ENCODE measurements at places on chromosomes 5 and 9. TPM values are rescaled to one million over a fixed set of nuclear protein-coding genes. Genes with fewer than 3 reads are reported as not detected.

DNA sequence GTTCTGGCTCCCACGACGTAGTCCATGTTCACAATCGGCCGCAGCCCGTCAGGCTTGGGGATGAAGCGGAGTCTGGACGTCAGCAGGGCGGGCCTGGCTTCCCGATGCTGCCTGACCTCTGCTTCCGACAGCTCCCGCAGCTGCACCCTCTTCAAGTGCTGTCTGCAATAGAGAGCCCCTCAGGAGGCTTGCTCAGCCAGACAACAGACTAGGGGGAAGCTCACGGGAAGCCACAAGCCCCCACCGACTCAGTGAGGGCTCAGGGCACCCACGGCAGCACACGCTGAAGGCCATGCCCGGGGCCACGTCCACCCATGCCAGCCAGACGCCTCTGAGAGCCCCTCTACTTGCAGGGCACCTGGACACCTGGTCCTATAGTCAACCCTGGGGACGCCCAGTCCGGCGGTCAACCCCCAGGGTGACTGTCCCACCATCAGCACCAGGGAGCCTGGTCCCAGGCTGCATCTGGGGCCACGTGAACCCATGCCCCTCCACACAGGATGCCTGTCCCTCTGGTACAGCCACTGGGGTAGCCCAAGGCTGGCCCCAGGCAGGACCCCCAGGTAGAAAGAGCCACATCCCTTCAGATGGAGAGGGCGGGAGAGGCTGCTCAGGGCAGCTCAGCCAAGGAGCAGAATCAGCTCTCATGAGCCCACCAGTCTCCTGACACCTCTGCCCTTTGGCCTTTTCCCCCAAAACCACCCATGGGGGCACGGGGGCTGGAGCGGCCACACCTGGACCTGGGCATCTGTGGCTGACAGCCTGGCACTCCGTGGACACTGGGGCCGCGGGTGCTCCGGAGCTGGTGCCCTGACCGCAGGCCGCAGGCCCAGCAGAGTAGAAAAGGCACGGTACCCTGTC is 14.5 kb downstream of the TERT start:
- no peak overlapping the region for H3K4me3 ChIP-seq
- H3K36me3 ChIP-seq: peaks cover 5% of the 10 kb centered on the region
- no peak for DNase-seq
- H3K27me3 ChIP-seq: no peaks in the 10 kb centered on the region
- H3K27ac ChIP-seq: no peak overlapping the region

DNA sequence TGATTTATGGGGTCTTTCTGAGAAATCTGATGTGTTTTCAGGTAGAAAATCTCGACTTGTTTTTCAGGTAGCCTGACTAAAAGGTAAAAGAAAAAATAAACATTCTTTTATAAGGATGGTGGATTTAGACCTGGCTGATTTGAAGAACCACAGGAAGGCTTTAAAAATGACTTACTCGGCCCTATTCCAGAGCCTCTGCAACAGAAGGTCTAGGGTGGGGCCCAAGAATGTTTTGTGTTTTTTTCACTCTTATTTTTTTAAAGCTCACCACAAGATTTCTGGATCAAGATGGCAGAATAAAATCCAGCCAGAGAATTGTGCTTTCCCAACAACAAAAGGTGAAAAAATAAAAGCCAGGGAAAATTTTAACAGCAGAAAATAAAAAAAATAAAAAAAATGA is 59.1 kb downstream of the FNBP1 start:
- DNase-seq: no peak
- H3K4me1 ChIP-seq: peaks cover 65% of the 10 kb centered on the region
- peaks cover 28% of the 10 kb centered on the region for H3K36me3 ChIP-seq
- H3K27ac ChIP-seq: peak overlapping the region; percentile 62
- no peaks in the 10 kb centered on the region for H3K27me3 ChIP-seq

GRCh38 chr5:146047396-146047795 is 58.0 kb downstream of the PLAC8L1 start:
- H3K27ac ChIP-seq: no peak overlapping the region
- no peaks in the 10 kb centered on the region for H3K4me1 ChIP-seq
- H3K27me3 ChIP-seq: peaks cover 5% of the 10 kb centered on the region
- no peak overlapping the region for H3K4me3 ChIP-seq

GRCh38 chr9:101791938-101792337 is 53.5 kb upstream of the GRIN3A start:
- no peak overlapping the region for H3K4me3 ChIP-seq
- H3K4me1 ChIP-seq: no peaks in the 10 kb centered on the region
- no peaks in the 10 kb centered on the region for H3K27me3 ChIP-seq
- DNase-seq: peak; percentile 13

GRCh38 chr5:96984506-96985192 is 48.8 kb downstream of the LNPEP start:
- H3K36me3 ChIP-seq: peaks cover 23% of the 10 kb centered on the region
- no peak overlapping the region for H3K27ac ChIP-seq
- H3K27me3 ChIP-seq: no peaks in the 10 kb centered on the region
- peaks cover 24% of the 10 kb centered on the region for H3K4me1 ChIP-seq

GRCh38 chr5:173547579-173547978 is 68.9 kb downstream of the BOD1 start:
- H3K27ac ChIP-seq: no peak overlapping the region
- no peaks in the 10 kb centered on the region for H3K4me1 ChIP-seq
- no peaks in the 10 kb centered on the region for H3K36me3 ChIP-seq
- peaks cover 3% of the 10 kb centered on the region for H3K27me3 ChIP-seq
- no peak overlapping the region for H3K4me3 ChIP-seq

The PDE6A gene
- total RNA-seq: not detected

The SH3GL2 gene
- total RNA-seq: not detected

The ADAMTS13 gene
- 2.4 TPM for total RNA-seq

Data from activated CD4-positive, alpha-beta memory T cell treated with anti-CD3 and anti-CD28 coated beads for 36 hours (primary cell).